Activated CD8-positive, alpha-beta memory T cell treated with anti-CD3 and anti-CD28 coated beads, Interleukin-2, amount 10 ng/mL, durations not matched to agents 7 days and 5 days (primary cell): ENCODE measurements at places on chromosomes 16 and 17. TPM values are rescaled to one million over a fixed set of nuclear protein-coding genes. Genes with fewer than 3 reads are reported as not detected.

GRCh38 chr17:34447406-34447805 is 84.4 kb upstream of the CCL1 start:
- DNase-seq = no peak

The COQ9 gene
- total RNA-seq = 43.1 TPM

DNA sequence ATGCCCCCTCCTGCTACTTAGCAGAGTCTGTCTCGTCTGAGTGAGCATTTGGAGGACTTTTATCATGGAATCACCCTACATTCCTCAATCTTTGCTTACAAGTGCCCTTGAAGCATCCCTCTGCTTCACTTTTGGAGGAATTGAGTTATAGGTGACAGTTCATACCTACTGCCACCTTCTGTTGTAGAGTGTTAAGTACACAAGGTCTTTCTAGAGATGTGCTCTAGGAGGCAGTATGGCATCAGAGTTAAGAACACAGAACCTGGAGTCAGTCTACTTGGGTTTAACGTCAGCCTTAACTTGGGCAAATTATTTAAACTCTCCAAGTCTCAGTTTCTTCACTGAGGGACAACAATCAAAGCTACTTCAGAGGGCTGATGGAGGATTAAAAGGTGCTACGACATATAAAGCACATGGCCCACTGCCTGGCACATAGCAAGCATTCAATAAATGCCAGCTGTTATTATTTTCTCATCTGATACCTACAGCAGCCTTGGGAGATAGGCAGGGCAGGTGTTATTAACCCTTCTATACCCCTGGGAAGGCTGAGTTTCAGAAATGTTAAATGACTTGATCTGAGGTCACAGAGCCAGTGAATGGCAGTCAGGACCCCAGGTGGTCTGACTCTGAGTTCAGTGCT is 62.2 kb downstream of the UTP18 start:
- DNase-seq = no peak

The HS3ST3A1 gene
- 0.21 TPM for total RNA-seq

DNA sequence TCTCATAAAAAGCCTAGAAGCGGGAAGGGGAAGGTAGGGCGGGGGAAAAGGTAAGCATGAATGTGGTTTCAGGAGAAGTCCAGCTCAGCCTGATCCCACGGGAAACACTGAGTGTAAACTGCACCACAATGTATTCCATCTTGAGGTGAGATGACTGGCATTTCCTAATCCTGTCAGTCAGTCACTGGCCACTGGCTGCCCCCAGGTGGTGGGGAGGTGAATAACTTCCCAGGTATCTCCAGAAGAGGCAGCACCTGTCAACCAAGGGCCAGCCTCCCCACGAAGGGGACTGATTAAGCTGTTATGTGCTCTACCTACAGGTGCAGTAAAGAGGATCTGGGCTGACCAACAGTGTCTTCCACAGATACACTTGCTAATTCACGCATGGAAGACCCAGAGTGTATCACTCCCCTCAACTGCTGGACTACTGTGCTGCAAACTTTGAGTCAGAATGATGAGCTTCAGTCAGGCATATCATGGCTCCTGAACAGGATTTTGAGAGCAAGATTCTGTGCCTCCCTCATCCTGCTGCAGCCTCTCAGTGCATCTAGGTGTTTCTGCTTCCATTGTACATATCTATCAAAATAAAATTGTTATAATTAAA is 108.5 kb upstream of the CCL2 start:
- peak; percentile 73 for DNase-seq

The SLC6A2 gene
- total RNA-seq = not detected

The C17orf107 gene
- total RNA-seq = 0.98 TPM

The PTX4 gene
- total RNA-seq = not detected

DNA sequence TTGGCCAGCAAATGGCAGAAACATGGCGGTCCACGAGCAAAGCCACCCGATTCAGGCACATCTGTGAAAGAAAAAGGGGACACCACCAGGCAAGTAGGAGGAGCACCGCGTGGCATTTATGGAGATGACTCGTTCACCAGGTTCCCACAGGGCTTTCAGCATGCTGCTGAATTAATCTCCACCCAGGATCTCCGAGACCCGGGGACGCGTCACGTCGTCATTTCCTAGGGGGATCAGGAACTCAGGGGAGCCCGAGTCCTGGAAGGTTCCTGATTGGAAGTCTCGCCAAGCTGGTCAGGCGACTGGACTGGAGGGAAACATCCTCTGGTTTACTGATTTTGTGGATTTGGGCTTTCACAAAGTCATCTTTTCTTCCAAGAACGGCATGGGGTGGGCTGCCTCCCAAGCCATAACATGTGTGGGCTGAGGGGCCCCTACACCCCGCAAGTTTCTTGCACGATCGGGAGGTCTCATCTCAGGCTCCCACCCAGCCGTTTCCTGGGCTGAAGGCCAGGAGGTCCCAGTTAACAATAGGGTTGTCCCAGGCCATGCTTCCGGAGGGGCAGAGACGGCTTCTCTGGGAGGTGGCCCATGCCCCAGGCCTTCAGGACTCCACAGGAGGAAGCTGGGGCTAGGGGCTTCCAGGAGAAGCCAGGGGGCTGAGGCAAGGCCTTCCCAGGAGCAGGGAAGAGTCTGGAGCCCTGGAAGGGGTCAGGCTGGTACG is 645 bp downstream of the DNAH17 start:
- DNase-seq = no peak

DNA sequence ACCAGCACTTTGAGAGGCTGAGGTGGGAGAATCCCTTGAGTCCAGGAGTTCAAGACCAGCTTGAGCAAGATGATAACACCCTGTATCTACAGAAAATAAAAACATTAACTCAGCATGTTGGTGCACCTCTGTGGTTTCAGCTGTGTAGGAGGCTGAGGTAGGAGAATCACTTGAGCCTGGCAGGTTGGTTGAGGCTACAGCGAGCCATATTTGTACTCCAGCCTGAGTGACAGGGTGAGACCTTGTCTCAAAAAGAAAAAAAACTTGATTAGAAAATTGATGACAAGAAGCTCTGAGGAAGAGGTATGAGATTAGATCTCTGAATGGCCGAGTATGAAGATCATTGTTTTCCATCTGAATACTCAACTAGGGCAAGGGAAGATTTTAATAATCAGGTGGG is 31.0 kb downstream of the SCPEP1 start:
- no peak for DNase-seq

DNA sequence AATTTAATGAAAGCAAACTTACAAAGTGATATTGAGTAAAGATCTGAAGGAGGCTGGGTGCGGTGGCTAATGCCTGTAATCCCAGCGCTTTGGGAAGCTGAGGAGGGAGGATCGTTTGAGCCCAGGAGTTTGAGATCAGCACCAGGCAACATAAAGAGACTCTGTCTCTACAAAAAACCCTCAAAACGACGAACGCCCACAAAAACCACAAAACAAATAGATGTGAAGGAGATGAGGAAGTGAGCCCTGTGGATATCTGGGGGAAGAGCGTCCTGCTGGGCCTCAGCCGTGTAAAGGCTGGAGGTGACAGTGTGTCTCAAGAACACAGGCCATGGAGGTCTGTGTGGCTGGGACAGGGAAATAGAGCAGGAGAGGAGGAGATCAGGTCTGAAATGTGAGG is 68.8 kb downstream of the ITFG1 start:
- DNase-seq = no peak

The FBXW10B gene
- not detected for total RNA-seq

DNA sequence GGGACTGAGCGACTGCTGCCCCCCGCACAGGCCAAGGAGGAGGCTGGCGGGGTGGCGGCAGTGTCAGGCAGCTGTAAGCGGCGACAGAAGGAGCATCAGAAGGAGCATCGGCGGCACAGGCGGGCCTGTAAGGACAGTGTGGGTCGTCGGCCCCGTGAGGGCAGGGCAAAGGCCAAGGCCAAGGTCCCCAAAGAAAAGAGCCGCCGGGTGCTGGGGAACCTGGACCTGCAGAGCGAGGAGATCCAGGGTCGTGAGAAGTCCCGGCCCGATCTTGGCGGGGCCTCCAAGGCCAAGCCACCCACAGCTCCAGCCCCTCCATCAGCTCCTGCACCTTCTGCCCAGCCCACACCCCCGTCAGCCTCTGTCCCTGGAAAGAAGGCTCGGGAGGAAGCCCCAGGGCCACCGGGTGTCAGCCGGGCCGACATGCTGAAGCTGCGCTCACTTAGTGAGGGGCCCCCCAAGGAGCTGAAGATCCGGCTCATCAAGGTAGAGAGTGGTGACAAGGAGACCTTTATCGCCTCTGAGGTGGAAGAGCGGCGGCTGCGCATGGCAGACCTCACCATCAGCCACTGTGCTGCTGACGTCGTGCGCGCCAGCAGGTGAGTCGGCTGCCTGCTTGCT is 5.6 kb upstream of the TMEM88 start:
- DNase-seq = no peak

DNA sequence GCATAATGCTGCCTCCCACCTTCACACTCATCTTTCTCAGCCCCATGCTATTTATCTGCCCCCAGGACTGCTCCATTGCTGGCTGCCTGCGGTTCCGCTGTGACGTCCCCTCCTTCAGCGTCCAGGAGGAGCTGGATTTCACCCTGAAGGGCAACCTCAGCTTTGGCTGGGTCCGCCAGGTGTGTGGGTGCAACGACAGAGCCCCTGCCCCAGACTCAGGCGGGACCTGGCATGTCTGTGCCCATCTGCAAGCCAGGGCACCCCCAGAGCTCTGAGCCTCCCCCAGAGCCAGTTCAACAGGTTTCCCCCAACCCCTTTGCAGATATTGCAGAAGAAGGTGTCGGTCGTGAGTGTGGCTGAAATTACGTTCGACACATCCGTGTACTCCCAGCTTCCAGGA is 12.9 kb upstream of the ITGAD start:
- DNase-seq = no peak

DNA sequence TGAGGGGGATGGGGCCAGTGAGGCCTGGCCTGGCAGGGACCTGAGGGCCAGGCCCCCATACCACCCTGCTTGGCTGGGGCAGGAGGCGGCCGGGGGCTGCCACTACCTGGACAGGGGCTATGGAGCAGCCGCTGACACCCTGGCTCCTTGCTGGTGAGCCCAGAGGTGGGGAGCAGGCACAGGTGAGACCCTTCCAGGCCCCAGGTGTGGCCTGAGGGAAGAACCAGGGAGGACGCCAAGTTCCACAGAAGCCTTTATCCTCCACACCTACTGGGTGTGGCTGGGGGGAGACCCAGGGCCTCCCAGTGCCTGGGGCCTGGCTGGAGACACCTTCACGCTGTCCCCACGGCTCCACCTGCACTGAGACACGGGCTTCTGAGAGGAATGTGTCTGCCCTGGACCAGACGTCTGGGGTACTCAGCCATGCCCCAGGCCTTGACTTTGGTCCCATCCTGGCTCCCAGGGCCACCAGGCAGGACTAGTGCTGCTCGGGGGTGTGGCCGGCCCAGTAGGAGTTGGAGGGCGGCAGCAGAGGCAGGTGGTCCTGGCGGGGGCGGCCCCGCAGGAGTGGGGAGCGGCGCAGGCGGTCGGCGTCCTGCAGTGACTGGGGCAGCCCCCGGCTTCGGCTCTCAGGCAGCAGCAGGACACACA is 4.7 kb downstream of the SLC22A31 start:
- DNase-seq = no peak

The PDIA2 gene
- total RNA-seq = not detected

DNA sequence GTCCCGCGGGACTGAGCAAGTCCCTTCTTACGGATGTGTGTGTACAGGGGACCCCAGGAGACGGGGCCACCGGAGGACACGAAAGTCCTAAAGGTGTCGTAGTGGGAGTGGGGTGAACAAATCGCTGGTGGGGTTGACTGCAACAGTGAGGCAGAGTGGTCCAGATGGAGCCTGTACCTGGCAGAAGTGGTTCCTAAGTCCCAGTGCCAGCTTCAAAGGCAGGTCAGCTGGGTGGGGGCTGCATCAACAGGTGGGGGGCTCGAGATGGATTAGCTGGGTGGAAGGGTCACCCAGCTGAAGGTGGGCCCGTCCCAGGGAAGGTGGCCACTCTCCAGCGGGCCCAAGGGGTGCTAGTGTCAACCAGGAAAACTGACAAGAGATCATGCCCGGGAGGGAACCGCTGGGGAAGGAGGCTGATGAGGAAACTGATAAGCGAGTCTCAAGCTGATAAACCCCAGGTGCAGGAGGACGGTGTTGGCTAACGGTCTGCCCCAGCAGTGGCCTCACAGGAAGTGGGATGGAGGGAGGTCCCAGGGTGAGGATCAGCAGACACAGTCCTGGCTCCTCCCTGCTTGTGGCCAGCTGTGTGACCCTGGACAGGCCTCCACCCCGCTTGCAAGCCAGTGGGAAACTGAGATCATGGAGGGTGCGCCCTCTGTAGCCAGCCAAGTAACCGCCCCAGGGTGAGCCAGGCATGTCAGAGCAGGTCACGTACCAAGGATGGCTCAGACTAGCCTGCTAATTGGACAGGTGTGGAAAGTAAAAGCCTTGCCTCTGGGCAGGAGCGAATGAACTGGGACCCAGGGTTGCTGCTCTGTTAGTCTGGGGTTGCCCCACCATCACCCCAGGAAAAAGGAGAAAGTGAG is 1.0 kb downstream of the ORAI3 start:
- DNase-seq = peak; percentile 78

GRCh38 chr16:56632156-56632847 is at the start of gene MT1M:
TSS of gene MT1M (plus strand) at chr16:56632659. CDS start at chr16:56632732, 73 bp downstream.
- no peak for DNase-seq

- DNase-seq = peak; percentile 86
Measured at GRCh38 chr17:49496183-49496866, 1.2 kb downstream of the NGFR start.

- DNase-seq = no peak
Measured at GRCh38 chr16:88597856-88598491, 27.8 kb downstream of the ZC3H18 start.

The PDE6G gene
- 12.5 TPM for total RNA-seq

DNA sequence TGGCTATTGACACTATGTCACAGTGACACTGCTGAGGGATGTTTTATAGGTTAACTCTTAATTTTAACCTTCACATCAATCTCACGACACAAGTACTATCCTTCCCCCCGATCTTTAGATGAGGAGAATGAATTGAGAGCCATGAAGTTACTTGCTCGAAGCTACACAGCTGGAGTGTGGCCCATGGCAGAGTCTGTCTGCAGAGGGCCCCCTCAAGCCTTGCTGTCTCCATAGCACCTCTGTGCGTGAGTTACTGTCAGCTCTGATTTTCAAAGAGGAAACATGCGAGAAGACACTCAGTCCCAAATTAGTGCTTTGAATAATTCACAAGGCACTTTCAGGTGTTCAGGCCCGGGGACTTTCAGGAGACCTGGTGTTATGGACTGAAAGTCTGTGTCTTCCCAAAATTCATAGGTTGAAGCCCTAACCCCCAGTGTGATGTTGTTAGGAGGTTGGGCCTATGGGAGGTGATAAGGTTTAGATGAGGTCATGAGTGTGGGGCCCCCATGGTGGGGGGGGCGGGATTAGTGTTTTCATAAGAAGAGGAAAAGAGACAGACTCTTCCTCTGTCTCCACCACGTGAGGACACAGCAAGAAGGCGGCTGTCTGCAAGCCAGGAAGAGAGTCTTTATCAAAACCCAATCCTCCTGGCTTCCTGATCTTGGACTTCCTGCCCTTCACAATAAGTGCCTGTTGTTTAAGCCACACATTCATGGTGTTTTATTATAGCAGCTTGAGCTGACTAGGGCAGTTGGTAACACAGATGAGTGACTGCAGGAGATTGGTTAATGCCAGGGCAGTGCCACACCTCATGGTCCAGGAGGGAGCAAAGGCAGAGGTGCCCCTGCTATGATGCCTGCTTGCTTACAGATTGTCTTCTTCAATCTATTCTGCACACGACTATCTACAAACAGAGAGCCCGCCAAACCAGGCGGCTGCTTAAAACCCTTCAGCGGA is 281.8 kb downstream of the HAPSTR1 start:
- no peak for DNase-seq

The GRAP gene
- 9.7 TPM for total RNA-seq
